Activated naive CD4-positive, alpha-beta T cell (primary cell): ENCODE measurements at places on chromosomes 16 and 17.

GRCh38 chr17:15231851-15232516 lies 33.1 kb downstream of the PMP22 start:
- no peak for DNase-seq

GRCh38 chr17:4593021-4593421 lies 8.7 kb downstream of the SMTNL2 start:
- no peak for DNase-seq

GRCh38 chr17:54941285-54941684 lies 27.2 kb downstream of the COX11 start:
- DNase-seq, result no peak

DNA sequence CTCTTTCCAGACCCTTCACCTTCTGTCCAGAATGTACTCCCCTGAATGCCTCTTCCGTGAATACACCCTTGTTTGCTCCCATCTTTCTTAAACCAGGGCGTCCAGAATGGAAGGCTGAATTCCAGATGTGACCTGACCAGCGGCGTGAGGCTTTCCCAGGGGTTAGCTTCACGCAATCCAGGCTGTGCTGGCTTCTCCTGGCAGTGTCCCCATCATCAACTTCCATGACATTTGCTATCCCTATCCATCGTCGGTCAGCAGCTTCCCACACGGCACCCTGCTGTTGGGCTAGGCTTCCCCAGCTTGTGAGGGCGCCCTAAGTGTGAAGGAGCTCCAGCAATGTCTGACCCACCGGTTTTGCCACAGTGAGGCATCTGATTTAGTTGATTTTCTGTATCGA lies 339.8 kb upstream of the TNRC6C start:
- no peak for DNase-seq

- no peak for DNase-seq
These were observed 144.0 kb downstream of the SOX9 start for GRCh38 chr17:72264682-72265405.

- no peak for DNase-seq
These were observed 9.5 kb upstream of the AMZ2 start for GRCh38 chr17:68238164-68238870.

GRCh38 chr16:50308237-50308965 lies 42.0 kb downstream of the ADCY7 start:
- no peak for DNase-seq

GRCh38 chr17:39841134-39841683 lies 22.9 kb downstream of the IKZF3 start:
- DNase-seq, result no peak

- no peak for DNase-seq
These were observed 22.2 kb upstream of the PEMT start for GRCh38 chr17:17613708-17614114.

GRCh38 chr17:81961087-81961511 lies at the start of gene NOTUM:
Gene NOTUM (minus strand): TSS chr17:81961187. CDS start chr17:81960909, 278 bp downstream.
- no peak for DNase-seq

- no peak for DNase-seq
These were observed 89.4 kb downstream of the YPEL2 start for GRCh38 chr17:59420901-59421300.
